ENCODE measurements at places on chromosomes 6 and 20. TPM values are rescaled to one million over a fixed set of nuclear protein-coding genes. Genes with fewer than 3 reads are reported as not detected.
A peak's percentile ranks its signal among the peaks of the same experiment; 100 is the strongest.

Gene HLA-G
- total RNA-seq = 1.9 TPM

Gene GSTA2
- 0.29 TPM for total RNA-seq

Gene ADGB
- 0.70 TPM for total RNA-seq

Gene LY6G6F
- total RNA-seq = not detected

Gene TSHZ2
- 3.6 TPM for total RNA-seq

Gene XKR7
- total RNA-seq = 0.10 TPM

- no peak for DNase-seq
These were observed 7.7 kb downstream of the OPN5 start for GRCh38 chr6:47789553-47789952.

- DNase-seq = no peak
These were observed 144.2 kb upstream of the FBXL4 start for GRCh38 chr6:99091985-99092384.

- no peak for DNase-seq
These were observed 264.1 kb downstream of the CDC5L start for GRCh38 chr6:44651604-44652003.

GRCh38 chr20:36572701-36573102 is 695 bp upstream of the TGIF2 start:
- peak; percentile 39 for DNase-seq

GRCh38 chr6:82197784-82198183 is 49.8 kb downstream of the IBTK start:
- no peak for DNase-seq

DNA sequence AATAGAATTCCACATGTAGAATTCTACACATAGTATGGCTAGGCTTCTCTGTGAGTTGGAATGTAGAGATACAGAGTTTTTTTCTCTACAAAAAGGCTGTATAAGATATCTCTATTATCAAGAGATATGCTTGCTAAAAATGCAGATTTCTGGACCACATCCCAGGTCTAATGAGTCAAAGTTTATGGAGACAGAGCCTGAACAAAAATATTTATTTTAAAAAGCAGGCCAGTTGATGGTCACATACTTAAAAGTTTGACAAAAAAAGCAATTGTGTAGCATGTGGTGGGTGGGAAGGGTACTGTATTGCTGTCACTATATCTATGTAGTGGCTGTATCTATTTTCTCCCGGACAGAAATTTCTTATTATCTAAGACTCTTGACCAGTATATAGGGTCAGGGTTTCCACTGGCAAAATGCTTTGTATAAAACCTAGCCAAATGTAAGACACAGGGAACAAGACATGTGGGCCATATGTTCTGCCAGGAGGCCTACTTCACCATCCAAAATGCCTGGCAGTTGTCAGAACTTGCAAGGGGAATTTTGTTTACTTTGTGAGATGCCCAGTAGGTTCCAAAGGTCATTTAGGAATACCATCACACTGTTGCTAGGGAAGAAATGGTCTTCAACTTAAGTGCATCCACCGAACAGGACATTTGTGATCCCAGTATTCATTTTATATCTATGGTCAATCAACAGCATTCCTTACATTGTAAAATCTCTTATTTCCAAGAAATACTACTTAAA is 60.6 kb downstream of the SHPRH start:
- no peak for DNase-seq

DNA sequence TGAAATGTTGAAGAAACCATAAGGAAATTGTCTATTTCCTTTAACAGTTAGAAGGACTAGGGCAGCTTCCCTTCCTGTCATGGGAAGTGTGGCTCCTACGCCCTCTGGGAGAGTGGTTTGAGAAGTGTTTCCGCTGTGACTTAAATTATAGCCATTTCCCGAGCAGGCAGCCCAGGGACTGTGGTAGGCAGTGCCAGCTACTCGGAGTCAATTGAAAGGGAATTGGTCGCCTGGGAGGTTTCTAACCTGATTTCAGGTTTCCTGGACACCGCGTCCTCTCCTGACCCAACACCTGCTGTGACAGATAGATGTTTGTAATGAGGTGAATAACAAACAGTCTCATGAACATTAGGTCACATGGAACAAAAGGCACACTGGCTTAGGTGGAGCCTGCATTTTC is 256.1 kb upstream of the PLCB4 start:
- DNase-seq = no peak

DNA sequence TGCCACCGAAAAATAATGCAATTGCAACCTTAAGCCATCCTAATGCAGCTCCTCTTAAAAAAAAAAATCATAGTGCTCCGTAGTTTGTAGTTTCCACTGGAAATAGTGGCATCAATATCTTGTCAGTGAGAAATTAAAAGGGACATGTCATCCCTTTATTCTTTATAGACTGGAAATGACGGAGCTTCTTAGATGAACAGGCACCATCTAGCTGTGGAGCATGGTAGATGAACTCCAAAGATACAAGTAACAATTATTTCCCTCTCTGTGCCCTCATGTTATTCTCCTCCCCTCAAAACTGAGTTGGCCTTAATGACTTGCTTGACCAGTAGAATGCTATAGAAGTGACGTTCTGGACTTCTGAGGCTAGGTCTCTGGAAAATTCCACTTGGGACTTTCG is 268.1 kb upstream of the SPTLC3 start:
- DNase-seq = no peak

DNA sequence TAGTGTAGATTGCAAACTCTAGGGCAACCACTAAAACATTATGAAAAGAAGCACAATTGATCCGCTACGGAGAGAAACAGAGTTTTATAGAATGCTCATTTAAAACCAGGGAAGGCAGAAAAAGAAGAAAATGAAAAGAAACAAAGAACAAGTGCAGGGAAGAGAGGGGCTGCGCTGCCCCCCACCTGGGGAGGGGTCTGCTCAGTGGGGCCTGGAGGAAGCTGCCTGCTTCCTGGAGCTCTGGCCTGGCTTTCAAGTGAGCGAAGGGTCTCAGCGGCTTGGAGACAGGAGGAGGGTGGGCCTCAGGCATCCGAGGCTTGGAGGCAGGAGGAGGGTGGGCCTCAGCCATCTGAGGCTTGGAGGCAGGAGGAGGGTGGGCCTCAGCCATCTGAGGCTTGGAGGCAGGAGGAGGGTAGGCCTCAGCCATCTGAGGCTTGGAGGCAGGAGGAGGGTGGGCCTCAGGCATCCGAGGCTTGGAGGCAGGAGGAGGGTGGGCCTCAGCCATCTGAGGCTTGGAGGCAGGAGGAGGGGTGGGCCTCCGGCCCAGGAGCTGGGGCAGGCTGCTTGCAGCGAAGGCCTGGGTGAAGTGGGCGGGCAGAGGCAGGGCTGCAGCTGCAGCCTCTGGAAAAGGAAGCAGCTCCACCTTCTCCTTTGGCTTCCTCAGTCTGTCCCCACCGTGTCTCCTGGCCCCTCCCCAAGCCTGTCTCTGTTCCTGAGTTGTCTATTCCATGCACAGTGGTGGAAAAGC is 406.3 kb downstream of the TAF4 start:
- no peak for DNase-seq

DNA sequence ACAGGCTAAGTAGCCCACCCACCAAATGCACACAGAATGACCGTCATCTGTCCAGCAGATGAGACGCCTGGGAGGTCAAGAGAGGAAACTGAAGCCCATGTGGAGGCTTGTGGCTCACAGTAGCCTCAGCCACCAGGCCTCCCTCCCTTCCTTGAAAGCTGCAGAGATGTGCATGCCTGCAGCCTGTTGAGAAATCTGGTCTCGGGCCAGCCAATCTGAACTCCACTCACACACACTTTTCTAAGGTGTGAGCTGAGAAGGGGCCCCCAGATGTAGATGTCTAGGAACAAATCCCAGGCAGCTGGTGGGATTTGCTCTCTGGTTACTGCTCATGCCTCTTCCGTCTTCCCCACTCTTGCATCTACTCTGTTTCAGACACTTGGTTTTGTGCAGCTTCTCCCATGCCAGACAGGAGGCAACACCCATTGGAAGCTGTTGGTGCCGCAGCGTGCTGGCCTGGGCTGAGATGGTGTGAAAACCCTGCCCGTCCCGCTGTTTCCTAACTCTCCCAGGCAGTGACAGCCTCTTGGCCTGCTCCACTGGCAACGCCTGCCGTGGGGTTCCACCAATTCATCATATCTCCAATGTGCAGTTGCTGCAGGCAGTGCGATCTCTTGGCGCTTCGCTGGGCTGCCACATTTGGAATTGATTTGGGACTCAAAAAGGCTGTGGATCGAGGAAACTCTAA is 24.1 kb upstream of the PAX1 start:
- DNase-seq = no peak

DNA sequence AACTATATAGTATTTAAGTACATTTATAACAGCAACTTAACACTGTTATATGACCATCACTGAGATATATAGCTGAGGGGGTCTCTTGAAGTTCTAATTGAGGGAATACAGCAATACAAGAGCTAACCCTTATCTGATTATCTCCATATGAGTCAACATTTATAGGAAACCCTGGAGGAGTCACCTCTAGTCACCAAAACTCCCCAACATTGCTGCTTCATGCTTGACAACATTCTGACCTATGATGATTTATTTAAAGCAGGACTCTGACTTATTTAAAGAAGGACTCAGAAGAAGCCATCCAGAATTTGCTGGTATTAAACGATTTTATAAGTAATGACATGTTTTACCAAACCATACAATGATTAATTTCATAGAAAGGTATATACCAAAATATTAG is 182.6 kb upstream of the NOX3 start:
- DNase-seq = no peak

- DNase-seq = no peak
These were observed 34.5 kb downstream of the BPIFB1 start for GRCh38 chr20:33317424-33318095.

DNA sequence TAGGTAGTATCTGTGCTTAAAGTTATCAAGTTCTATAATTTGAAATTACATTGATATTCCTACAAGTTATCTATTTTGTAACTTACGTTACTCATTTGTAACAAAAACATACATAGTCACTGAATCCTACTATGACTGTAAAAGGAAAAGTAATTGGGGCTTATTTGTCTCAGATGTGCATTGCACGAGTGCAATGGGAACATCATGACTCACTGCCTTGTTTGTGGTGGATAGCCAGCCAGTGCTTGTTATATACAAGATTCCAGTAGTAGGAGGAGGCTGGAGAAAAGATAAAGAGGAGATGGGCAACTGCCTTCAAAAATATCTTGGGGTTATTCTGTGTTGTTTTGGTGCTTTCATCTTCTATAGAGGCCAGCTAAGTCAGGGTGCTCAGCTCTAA is 164.1 kb downstream of the RNF144B start:
- no peak for DNase-seq

DNA sequence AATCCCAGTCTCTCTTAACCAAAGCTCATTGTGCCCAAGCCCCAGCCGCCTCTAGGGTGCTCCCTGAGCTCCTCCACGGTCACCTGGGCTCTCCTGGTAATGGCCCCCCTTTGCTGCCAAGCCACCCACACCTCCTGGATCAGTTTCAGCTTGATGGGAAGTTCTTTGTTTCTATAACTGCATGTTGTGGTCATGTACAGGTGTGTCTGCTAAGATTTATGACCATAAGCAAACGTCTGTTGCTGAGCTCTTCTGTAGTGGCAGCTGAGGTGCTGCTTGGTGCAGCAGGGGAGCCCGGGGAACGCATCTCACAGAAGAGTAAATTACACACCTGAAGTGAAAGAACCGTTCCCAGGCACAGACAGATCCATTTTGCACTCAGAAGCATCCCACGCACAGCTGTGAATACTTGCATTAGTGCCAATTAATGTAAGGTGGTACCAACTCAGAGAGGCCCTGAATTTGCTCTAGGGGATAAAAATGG is 194.6 kb upstream of the ARID1B start:
- DNase-seq = peak; percentile 35

DNA sequence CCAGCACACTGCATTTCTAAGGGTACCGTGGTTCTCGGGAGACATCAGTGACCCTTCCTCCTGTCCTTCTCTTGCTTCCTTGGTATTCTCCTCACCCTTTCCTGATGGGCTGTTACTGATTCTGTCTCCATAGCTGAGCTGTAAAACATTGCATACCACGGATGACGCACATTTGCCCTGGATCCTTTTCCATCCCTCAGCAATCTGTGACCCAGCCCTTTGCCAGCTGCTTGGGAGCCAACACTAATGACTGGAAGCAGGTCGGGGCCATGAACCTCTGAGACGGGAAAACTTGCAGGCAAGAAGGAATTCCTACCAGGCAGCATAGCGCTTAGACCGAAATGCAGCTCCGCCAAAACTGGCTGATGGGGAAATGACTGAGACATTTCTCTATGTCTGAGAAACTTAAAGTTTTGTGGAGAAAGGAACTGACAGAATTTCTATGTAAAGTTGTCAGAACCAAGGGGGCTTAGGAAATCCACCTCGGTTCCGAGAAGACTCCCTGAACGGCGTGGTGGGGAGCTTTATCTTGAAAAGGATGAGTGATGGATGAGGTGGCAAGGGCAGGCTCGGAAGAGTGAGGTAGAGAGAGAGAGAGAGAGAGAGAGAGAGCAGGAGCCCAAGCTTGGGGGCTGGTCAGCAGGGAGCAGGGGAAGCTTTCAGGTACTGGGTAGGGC is 19.2 kb downstream of the TUBB2B start:
- DNase-seq = no peak

DNA sequence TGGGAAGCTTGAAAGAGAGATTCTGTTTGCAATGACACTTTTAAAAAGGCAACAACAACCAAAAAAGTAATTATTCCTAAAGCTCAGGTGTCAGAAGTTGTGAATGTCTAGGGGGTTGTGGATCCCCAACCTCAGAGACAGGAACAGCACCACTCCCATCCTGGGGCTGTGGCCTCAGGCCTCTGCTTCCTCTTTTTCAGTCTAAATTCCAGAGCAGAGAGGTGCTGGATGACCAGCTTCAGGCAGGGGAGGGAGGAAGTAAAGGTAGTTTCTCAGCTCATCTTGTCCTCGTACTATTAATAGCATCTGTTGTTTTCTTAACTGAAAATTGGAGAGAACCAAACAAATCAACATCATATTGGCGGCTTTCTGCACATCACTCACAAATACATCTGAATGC is 8.3 kb downstream of the NT5E start:
- no peak for DNase-seq

DNA sequence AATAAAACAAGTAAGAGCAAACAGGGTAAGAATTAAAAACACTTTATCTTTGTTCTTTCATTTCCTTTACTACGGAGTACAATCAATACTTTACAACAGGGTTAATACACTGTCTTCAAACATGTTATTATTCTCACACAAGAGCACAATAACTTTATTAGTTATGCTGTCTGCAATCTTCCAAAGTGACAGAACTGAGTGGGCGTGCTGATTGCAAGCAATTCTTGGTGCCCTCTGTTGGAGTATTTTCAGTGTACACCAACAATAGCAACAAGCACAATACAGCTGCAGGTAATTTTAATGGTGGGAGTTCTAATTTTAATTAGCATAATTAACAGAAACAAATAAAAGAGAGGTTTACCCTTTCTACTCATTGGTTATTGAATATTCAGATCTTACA is 33.9 kb upstream of the PTPRK start:
- no peak for DNase-seq

- no peak for DNase-seq
These were observed 6.6 kb upstream of the CCR6 start for GRCh38 chr6:167116109-167116837.

- peak; percentile 19 for DNase-seq
These were observed 654.5 kb upstream of the PTCHD4 start for GRCh38 chr6:48765352-48765961.
